ENCODE measurements at places on chromosomes 4 and X. TPM values are rescaled to one million over a fixed set of nuclear protein-coding genes. Genes with fewer than 3 reads are reported as not detected.

GPR119 gene
- not detected for total RNA-seq

TRPC3 gene
- 0.42 TPM for total RNA-seq

USP27X gene
- 5.3 TPM for total RNA-seq

AGA gene
- total RNA-seq, result 26.9 TPM

- no peaks in the 10 kb centered on the region for H3K4me1 ChIP-seq
- no peak overlapping the region for H3K4me3 ChIP-seq
- H3K27ac ChIP-seq, result no peak overlapping the region
- no peaks in the 10 kb centered on the region for H3K27me3 ChIP-seq
- DNase-seq, result no peak
- no peaks in the 10 kb centered on the region for H3K36me3 ChIP-seq
These were observed 20.7 kb downstream of the PSAPL1 start for GRCh38 chr4:7414046-7414445.

DNA sequence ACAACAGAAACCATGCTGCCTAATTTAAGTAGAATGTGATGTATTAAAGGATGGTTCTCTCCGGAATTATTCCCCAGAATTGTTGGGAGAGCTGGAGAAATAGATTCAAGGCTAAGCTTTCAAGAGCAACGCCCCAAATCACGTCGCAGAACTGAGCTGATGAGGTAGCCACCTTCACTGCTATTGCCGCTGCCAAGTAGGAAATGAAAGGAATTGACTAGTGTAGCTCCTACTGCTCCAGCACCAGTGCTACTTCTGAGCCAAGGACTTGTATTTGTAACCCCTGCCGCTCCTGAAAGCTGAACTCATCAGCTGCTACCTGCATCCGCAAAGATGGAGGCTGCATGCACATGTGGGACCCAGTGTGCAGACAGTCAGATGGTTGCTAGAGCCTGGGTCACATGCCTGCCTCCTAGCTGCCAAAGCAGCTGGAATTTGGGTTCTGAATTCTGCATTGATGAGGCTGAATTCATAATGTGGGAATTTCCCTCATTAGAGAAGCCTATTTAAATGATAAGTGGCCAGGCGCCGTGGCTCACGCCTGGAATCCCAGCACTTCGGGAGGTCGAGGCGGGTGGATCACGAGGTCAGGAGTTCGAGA lies 173.9 kb downstream of the PDGFRA start:
- H3K27ac ChIP-seq, result no peak overlapping the region
- no peaks in the 10 kb centered on the region for H3K27me3 ChIP-seq
- no peak overlapping the region for H3K4me3 ChIP-seq
- no peak for DNase-seq
- no peaks in the 10 kb centered on the region for H3K4me1 ChIP-seq

DNA sequence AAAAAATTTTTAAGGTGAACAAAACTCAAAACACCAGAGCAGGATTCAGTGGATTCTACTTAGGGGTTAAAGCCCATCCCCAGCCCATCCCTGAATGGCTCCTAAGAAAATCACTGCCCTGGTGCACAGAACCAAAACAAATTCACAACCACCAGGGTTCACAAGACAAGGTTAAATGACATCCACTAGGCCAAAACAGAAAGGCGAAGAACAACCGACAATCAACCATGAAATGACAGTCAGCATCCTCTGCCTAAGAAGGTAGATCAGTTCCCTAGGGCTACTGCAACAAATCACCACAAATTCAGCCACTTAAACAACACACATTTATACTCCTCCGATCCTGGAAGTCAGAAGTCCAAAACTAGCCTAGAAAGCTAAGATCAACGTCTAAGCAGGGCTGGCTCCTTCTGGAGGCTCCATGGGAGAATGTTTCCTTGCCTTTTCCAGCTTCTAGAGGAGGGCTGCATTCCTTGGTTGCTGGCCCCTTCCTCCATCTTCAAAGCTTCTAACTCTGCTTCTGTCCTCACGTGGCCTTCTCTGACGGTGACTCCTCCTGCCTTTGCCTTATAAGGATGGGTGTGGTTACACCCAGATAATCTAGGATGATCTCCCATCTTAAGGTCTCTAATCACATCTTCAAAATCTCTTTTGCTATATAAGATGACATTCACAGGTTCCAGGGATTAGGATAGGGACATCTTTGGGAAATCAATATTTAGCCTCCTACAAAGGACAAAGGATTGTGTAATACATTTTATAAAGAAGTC lies 1.8 kb downstream of the CCNQ start:
- peaks cover 34% of the 10 kb centered on the region for H3K36me3 ChIP-seq
- no peak overlapping the region for H3K27ac ChIP-seq
- H3K4me3 ChIP-seq, result no peak overlapping the region

DNA sequence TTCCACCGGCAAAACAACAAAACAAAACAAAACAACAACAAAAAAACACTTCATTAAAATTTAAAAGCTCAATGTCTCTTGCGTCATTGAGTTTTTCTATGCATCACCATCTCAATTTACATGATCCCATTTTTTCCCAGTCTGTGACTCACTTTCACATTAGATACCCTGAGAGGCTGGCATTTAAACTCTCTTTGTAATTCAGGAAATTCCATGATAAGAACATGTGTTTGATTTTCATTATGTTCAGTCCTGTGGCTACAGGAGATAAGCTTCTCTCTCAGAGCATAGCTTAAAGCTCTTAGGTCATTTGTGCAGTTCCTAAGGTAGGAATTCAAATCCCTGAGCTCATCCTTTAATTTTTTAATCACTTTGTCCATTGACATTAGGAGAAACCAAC lies 104.6 kb downstream of the NBDY start:
- H3K4me3 ChIP-seq, result no peak overlapping the region
- no peaks in the 10 kb centered on the region for H3K27me3 ChIP-seq
- no peaks in the 10 kb centered on the region for H3K36me3 ChIP-seq
- no peak overlapping the region for H3K27ac ChIP-seq

DNA sequence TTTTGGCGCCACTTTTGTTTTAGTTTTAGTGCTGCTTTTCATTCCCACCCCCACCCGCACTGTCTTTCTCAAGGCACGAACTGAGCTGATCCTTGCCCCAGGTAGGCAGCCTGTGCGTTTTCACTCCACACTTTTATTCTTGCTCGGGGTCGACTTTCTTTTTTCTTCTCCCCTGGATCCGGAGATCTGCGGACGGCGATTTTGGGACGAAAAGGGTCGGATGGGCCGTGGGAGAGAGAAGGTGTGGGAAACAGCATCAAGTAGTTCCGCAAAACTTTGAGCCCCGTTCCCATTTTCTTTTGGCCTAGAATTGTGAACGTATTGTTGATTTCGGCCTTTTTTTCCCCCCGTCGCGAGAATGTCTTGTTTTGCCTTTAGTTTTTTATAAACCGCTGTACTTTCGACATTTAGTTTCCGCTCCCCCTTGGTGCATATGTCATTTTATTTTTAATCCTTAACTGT lies 531 bp downstream of the STAG2 start:
- no peak for DNase-seq
- peak overlapping the region; percentile 80 for H3K4me3 ChIP-seq
- H3K27me3 ChIP-seq, result no peaks in the 10 kb centered on the region
- peaks cover 11% of the 10 kb centered on the region for H3K4me1 ChIP-seq
- H3K27ac ChIP-seq, result peak overlapping the region; percentile 100

- H3K4me3 ChIP-seq, result no peak overlapping the region
- H3K4me1 ChIP-seq, result no peaks in the 10 kb centered on the region
- no peak for DNase-seq
- no peaks in the 10 kb centered on the region for H3K27me3 ChIP-seq
- no peak overlapping the region for H3K27ac ChIP-seq
- no peaks in the 10 kb centered on the region for H3K36me3 ChIP-seq
These were observed 18.6 kb upstream of the ARSJ start for GRCh38 chr4:113998079-113998478.
